ENCODE measurements at places on chromosomes 3 and 15. TPM values are rescaled to one million over a fixed set of nuclear protein-coding genes. Genes with fewer than 3 reads are reported as not detected.

GRCh38 chr3:41682996-41683395, 278.9 kb downstream of the ULK4 start:
- peak; percentile 51 for DNase-seq

DNA sequence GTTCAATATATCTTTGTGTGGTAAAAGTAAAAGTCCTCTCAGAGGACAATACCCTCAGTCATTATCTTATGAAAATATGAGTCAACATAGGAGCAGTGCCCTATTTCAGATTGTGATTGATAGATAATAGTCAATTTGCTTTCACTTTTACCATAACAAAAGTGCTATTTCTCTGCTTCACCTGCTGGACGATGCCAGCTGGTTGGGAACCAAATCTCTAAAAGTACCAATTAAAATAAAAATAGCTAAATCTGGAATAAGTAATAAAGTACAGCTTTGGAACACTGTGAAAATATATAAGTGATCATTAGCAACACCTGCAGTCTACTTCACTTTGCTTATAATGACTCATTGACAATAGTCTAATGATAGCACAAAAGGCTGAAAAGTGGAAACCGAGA, 390.3 kb upstream of the AGTR1 start:
- no peak for DNase-seq

Gene PRSS50
- total RNA-seq = not detected

Gene NUP210
- 0.33 TPM for total RNA-seq

Data from fibroblast of the aortic adventitia (primary cell).